ENCODE measurements at places on chromosomes 3 and 15.

DNA sequence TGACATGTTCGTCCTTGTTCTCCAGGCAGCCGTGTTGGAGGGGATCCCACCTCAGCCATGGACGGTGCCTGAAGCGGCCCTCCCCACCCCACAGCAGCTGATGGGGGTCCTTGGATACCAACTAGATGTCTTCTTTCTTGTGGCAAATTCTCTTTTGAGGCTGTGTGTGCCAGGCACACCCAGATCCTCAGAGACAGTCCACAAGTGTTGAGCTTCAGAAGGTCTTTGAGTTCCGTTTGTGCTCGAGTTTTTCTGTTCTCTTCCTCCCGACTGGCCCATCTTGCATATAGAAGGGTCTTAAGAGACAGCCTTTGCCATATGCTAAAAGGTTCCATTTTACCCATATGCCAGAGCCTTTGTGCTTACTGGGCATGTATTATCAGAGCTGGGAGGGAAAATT lies 227.4 kb downstream of the THSD4 start:
- DNase-seq = no peak

- DNase-seq = no peak
Measured at GRCh38 chr3:32412887-32413286, 21.2 kb downstream of the CMTM7 start.

GRCh38 chr15:31001702-31002101 lies 10.3 kb upstream of the MTMR10 start:
- DNase-seq = no peak

DNA sequence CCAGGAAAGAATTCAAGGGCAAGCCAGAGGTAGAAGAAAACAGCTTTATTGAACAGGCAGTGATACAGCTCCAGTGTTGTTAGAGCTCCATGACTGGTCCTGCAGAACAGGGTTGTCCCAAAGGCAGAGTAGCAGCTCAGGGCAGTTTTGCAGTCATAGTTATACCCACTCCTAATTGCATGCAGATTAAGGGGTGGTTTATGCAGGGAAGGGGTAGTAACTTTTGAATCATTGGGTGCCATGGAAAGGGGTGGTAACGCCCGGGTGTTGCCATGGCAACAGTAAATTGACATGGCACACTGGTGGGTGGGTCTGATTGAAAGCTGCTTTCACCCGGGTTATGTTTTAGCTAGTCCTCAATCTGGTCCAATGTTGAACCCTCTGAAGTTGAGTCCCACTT lies 9.7 kb upstream of the RAB6B start:
- no peak for DNase-seq

GRCh38 chr3:41464858-41465257 lies 265.6 kb downstream of the CTNNB1 start:
- no peak for DNase-seq

GRCh38 chr3:122410639-122411038 lies 5.2 kb downstream of the WDR5B start:
- DNase-seq = no peak

DNA sequence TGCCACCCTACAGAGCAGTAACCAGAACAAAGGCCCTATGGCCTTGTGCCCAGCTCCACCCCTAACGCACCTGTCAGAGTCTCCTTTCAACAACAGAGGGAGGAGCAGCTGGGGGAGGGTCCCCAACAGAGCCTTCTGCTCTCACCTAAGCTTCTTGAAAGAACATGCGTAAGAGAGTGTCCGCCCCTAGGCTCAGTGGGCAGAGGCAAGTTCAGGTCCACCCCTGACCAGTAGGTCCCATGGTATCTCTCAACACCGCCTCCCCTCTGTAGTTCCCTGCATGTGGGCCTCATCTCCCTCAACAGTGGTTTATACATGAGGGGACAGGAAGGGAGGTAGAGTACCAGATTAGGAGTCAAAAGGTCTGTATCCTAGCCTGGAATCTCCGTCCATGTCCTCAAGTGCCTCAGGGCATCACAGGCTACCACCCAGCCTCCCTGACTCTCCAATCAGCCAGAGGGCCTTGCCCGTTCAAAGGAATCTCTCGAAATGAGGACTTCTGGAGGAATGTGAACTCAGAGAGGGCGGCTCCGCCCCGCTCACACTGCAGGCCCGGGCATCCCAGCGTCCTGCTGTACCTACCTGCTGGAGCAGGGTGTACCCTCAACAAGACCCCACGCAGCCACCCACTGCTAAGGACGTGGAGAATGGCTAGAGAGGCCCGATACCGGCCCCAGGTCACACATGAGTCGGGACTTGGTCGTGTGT lies 680 bp downstream of the POC1A start:
- DNase-seq = no peak

DNA sequence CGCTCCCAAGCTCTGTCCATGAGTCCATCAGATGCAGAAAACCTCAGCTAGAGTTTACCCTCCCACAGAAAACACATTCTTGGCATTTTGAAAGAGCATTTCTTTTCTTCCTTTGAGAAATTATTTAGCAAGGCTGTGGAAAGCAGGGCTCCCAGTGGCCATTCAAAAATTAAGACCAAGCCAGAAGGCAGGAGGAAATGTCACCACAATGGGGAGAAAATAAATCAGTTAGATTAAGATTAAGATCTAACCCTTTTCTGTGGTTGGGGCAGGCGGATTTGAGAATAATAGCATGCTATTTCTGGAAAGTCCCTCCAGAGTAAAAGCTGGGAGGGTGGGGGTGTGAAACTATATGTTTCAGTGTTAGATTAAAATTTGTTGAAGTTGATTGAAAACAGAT lies 20.2 kb downstream of the LRIG1 start:
- peak; percentile 78 for DNase-seq

DNA sequence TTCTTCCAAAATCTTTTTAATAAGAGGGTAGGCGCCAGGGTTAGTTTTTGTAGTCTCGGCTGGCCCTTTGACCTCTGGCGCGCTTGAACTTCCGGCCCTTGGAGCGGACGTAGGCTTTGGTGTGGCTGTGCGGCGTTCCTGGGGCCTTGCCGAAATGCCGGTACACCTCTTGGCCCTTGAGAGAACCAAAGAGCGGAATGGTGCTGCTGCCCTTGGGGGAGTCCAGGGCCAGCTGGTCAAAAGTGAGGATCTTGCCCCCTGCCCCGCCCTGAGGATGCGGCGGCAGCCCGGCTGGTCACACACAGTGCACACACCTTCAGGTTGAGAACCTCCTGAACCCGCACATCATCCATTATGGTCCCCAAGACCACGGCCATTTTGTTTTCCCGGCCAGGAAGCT lies 20.0 kb upstream of the CHRNB4 start:
- no peak for DNase-seq

DNA sequence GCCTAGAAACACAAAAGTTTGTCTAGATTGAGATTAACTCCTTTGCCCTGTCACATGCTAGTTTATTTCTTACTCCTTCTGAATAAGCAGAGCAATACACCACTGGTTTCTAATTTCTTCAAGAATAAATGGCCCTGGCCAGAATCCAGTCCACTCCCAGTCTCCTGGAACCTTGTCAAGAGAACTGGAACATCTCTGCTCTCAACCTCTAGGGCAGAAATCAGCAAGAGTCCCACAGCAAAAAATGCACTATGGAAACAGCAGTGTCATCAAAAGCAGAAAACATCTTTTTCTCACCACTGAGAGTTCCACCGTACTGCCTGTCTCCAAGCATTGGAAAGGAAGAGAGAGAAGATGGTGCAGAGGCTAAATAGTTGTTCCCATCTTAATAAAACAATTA lies 35.9 kb upstream of the PPP2R3A start:
- no peak for DNase-seq

DNA sequence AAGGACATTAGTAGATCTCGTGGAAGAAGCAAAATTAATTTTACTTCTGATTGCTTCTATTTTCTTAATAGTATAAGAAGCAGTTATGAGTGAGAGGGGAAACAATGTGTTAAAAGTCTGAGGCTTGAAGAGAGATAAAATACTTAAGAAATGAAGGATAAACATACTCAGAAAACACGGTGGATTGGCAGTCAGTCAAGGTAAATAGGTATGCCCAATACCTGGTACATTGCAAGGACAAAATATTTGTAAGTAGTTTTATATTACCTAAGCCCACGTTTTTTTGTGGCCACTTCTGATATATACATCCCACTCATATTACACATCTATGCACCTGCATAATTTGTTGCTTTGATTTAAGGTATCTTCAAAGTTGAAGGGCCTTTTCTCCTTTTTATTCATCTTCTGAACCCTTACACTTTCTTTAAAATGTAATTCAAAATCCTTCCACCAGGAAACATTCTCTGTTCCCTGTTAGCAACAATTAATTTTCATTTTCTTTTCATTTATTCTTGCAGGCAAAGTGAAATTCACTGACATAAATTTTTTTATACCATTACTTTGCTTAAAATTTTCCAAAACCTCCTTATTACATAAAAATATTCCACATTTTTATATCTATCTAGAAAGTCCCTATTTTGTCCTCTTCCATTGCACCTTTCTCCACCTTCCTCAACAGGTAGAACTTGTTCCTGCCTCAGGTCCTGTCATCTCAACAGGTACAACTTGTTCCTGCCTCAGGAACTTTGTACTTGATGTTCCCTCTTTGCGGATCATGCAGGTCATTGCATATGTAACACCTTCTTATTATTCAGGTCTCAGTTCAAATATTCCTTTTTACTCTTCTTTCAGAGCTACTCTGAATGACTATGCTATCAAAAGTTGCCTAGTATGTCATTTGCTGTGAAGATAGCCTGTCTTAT lies 755.7 kb upstream of the ALCAM start:
- no peak for DNase-seq

GRCh38 chr15:40103864-40104271 lies 4.8 kb downstream of the BMF start:
- no peak for DNase-seq

- DNase-seq = no peak
Measured at GRCh38 chr15:65424683-65425082, 1.9 kb upstream of the IGDCC4 start.

DNA sequence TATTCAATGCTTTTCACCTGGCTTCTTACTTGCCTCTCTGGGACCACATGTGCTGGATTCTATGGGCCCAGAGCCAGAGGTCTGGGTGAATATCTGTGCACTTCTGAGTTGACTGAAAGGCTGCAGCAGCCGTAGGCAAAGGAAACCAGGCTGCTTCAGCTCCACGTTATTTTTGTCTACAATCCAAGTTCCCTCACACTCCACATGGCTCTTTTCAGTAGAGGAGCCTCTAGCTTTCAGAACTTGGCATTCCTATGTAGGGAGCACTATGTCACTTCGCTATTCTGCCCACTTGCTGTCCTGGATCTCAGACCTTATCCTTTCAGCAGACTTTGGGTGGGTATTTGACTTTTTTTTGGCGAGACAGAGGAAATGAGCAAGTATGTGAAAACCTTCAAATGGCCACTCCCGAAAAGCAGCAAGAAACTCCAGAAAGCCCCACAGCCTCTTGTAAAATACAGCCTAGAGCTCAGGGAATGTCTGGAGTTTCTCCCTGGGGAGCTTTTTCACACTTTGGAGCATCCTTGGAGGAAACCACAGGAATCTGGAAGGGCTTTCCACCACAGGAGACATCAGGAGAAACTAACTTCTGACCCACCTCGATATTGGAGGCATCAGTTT lies 80.9 kb downstream of the DUT start:
- DNase-seq = no peak

All from natural killer cell (primary cell).